ENCODE measurements at places on chromosomes 1 and 21. TPM values are rescaled to one million over a fixed set of nuclear protein-coding genes. Genes with fewer than 3 reads are reported as not detected.

TRPM2 gene
- 0.17 TPM for polyA plus RNA-seq

SYNC gene
- polyA plus RNA-seq, result not detected

VHLL gene
- not detected for polyA plus RNA-seq

LIN28A gene
- 403 TPM for polyA plus RNA-seq

FAM72D gene
- 4.9 TPM for polyA plus RNA-seq

MINDY1 gene
- 10.3 TPM for polyA plus RNA-seq

GRCh38 chr21:42855937-42856335 is 23.4 kb downstream of the WDR4 start:
- DNase-seq, result no peak

- DNase-seq, result no peak
These were observed 122.3 kb downstream of the XCL2 start for GRCh38 chr1:168421399-168422004.

- no peak for DNase-seq
These were observed 225.3 kb downstream of the RGS7 start for GRCh38 chr1:241131636-241132194.

- DNase-seq, result no peak
These were observed 358.5 kb downstream of the GPATCH2 start for GRCh38 chr1:217272385-217272784.

GRCh38 chr1:95582191-95582590 is 348.2 kb downstream of the RWDD3 start:
- no peak for DNase-seq

GRCh38 chr1:6897138-6897537 is 111.9 kb downstream of the CAMTA1 start:
- no peak for DNase-seq

GRCh38 chr1:63828322-63829044 is 54.7 kb downstream of the ROR1 start:
- DNase-seq, result no peak

DNA sequence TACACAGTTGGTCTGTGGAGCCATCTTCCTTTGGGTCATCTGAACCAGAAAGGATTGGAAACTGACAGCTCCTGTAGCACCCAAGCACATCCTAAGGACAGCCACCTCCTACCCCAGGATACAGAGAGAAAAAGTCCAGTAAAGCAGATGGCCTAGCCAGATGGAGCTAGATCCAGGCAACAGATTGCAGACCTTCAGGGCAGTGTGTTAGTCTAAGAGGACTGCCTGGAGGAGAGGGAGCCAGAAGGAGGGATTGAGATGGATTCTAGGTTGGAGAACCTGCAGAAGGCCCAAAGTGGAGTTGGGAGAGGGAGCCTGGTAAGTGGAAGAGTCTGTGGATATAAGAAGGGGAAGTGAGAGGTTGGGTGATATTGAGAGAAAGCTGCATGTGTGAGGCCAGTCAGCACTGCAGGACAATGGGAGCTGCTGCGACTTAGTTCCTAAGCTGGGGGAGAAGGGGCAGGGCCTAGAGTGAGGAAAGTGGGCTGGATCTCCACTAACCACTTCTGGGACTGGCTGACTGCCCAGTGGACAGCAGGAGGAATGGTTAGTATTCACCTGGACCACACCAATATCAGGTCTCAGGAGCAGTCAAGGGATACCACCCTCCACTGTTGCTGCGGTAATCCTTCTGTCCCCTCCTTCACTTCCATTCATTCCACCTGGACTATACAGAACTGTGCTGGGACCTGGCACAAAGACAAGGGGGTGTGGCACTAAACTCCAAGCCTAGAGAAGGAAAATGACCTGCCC is 13.4 kb downstream of the BCAN start:
- no peak for DNase-seq

DNA sequence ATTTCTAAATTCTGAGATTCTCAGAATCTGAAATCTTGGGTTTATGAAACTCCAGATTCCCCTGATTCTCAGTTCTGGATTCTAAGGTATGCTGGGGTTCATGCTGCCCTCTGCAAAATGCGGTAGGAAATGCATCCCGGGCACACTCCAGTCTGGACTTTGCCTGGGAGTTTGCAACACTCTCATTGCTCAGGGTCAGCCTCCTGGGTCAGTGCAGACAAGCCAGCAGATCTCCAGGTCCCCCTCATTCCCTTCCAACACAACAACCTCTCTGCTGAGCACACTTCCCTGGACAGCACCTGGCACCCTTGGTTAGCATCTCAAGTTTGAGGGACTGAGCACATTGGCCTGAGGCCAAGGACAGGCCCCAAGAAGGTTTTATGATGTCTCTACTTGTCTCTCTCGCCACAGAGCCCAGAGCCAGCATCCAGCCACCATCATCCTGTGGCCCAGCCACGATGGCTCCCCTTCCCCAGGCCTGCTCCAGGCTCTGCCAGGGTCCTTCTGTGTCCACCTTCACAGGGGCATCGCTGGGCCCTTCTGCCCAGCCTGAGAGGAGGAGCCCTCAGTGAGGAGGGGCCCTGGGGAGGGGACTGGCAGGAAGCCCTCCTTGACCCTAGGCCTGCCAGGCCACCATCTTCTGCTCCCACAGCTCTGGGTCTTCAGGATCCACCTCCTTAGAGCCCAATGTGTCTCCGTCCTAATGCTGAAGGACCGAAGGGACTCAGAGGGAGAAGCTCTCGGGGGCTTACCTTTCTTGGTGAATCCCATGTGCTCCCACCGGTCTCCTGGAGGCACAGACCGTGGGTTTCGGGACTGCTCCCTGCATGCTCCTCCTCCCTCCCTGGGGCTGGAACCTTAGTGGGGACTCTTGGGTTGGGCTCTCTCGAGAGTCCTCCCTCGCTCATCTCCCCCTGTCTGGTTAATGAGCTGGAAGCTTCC is 550.7 kb downstream of the PTPRU start:
- DNase-seq, result no peak

GRCh38 chr1:59553371-59553770 is 256.5 kb downstream of the FGGY start:
- no peak for DNase-seq

DNA sequence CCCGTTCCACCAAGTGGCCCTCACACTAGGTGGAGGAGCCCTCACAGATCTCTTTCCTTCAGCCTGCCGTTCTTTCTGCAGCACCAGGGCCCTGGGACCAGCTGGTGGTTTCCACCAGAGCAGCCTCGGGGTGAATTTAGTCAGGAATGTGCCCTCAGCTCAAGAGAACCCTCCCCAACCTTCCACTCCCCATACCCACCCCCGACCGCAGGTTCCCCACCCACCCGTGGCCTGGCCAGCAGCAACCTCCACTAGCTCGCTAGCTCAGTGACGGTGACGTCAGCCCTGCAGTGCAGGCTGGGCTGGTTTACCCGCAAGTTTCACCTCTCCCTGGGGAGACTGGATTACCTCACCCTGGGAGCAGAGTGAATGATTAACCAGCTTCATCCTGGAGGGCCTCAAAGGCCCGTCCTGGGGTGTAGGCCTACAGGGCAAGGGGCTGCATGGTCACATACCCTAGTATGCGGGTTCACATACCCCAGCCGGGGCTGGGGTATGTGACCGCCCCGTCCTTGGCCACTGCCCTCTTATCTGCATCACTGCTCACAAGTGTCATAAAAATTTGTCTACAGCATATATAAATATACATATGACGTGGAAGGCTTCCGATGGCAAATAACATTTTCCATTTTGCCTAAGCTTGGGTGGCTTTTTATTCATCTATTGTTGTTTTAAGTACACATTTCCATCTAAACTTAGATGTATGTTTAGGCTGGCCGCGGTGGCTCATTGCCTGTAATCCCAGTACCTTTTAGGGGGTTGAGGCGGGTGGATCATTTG is 24.5 kb downstream of the ELF3 start:
- no peak for DNase-seq
